ENCODE measurements at places on chromosomes 11 and 22. TPM values are rescaled to one million over a fixed set of nuclear protein-coding genes. Genes with fewer than 3 reads are reported as not detected.

DNA sequence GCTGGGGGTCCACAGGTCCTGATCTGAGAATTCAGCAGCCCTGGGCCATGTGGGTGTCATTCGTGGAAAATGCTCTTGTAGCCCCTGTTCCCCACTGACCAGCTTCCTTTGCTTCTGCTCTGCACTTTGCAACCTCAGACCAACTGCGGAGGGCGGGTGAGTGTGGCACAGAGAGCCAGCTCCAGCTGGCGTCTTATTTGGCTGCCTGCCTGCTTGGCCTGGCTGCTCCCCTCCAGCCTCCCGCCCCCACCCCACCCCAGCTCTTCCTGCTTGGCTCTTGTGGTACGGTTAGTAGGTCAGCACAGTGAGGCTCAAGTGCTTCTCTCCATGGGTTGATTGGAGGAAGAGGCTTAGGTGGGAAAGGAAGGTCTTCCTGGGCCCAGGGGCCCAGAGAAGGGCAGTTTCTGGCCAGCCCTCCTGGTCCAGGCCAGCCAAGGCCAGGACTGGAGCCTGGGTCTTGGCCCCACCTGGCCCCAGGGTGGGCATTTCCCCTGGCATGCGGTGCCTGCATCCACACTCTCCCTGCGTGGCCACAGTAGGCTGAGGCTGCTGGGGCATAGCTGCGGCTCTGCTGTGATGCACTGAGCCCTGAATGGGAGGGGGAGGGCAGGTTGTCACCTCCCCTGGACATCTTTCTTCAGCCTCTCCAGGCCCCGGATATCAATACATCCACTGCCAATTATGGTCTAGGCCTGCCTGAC, 26.5 kb downstream of the MYO7A start:
- no peak for DNase-seq

- DNase-seq = no peak
Measured at GRCh38 chr11:118449316-118449918, 13.1 kb downstream of the KMT2A start.

DNA sequence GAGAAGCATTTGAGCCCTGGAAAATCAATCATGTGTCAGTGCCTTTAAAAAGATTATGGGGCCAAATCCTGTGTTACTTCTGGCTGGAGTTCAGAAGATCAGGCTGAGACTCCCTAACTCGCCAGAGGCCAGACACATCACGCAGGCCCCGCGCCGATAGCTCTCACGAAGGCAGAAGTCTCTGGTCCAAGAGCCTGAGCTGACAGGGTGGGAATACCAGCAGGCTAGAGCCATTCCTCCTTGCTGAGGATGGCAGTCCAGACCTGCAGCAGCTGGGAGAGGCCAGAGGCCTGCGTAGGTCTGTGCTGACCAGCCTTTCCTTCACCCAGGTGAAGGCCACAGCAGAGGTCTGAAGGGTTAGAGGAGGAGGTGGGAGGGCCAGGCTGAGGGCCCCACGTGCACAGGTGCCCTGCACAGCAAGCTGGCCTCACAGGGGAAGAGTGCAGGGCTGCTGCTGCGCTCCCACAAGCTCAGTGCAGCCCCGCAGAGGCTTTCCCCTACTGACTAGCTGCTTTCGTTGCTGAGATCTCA, 52.9 kb downstream of the ST14 start:
- no peak for DNase-seq

- DNase-seq = no peak
Measured at GRCh38 chr11:1195682-1196515, 27.0 kb upstream of the MUC5B start.

DNA sequence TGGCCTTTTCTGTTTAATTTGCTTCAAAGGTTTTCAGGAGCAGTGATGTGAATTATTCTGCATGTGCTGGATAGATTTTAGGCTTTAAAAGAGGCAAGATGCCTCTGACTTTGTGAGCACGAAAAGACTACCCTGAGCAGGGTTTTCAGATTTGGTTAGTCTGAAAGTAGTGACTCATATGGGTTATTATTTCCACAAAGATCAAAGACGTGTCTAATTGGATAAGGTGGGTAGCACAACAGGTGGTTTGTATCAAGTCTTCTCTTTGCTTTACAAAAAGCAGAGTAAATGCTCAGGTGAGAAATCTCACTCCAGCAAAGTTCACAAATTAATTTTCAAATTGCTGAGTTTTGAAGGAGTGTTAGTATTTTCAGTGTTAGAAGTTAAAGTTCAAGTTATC, 37.6 kb upstream of the DBX1 start:
- DNase-seq = no peak

GRCh38 chr22:22840780-22841179, 46.8 kb upstream of the IGLL5 start:
- no peak for DNase-seq

DNA sequence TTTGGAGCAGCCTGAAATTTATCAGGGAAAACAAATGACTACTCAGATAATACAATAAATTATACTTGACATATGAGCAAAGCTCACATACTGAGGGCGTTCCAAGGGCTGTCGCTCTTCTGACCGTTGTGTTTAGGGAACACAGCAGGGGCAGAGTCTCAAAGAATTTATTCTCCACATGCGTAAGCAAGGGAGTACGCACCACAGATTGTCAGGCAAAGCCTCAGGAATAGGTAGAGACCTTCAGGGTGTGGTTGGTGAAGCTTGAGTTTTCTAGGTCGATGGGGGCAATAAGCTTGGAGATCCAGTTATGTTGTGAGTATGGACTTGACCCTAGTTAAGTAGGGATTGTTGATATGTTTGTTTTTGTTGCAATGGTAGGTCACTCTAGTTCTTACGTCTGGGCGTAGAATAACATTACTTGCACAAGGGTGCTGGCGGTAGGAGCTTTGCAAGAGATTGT, 830 bp downstream of the ACAT1 start:
- no peak for DNase-seq

- DNase-seq = no peak
Measured at GRCh38 chr11:35839368-35840161, 104.3 kb upstream of the LDLRAD3 start.

- DNase-seq = no peak
Measured at GRCh38 chr22:28771195-28771791, 1.2 kb upstream of the CCDC117 start.

DNA sequence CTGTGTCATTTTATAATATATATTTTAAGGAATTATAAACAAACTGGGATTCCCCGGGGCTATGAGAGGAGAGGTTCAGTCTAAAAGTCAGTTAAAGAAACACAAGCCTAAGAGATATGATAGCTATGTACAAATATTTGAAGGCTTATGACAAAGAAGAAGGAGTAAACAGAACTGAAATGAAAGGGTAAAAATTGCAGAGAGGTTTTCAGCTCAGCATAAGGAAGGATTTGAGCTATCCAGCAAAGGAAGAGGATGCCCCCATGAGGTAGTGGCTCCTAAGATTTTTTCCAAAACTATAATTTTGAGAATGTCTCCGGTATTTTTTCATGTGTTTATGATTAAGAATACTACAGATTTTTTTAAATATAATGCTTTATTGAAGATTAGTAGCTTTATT, 57.9 kb upstream of the ANGPTL5 start:
- DNase-seq = peak; percentile 43

GRCh38 chr11:23520226-23520960, 660.1 kb upstream of the CCDC179 start:
- no peak for DNase-seq

GRCh38 chr11:127639916-127640315, 639.3 kb upstream of the KIRREL3 start:
- DNase-seq = peak; percentile 12

DNA sequence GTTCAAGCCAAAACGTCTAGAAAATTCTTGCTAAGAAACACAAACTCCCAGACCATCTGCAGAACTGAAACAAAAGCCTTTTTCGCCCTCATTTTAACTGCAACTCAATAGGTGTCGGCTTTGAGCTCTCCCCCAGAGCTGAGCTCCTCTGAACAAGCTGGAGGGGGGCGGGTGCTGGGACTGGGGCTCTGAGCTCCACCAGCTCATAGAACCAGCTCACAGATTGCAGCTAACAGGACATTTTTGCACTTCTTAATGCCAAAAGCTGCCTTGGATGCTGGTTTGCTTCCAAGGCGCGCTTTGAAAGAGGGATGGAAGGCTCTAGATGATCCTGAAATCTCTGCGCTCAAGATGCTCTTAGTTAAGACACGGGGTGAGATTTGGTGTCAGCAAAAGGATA, 6.0 kb upstream of the YWHAH start:
- no peak for DNase-seq

- no peak for DNase-seq
Measured at GRCh38 chr22:20244691-20245576, 23.2 kb downstream of the RTN4R start.

DNA sequence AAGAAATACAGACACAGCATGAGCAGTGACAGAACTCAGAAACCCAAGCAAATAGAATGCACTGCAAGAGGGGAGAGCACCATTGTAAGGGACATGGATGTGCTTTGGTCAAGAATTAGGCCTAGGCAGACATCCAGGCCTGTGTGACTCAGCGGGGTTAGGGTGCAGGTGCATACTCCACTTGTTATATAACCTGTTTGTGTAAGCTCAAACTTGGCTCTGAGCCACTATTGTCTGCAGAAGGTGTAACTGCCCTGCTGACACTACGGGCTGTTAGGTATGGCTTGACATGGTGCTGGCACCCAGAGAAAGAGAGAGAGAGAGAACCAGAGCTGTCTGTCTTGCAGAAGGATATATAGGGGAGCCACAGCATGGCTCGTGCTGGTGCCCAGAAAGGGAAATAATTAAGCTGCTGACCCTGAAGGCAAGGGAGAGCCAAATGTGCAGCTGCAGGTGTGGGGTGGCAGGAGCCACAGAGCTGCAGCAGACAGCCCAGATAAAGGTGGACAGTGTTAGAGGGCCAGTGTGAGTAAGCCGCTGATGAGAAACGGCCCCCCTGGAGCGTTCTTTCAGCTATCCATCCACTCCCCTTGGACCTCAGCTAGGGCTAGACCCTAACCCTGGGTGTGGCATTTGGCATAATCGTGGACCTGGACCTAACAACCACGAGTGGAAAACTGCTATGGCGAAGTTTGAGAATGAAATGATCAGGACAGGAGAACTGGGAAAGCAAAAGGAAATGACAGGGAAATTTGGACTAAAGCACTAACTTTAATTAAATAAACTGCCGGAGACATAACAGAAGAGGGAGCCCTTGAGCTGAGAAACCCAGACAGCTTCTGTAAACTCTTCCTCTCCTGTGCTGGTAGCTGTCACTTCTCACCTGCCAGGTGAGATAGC, 253.0 kb upstream of the CCDC179 start:
- DNase-seq = peak; percentile 63

- peak; percentile 84 for DNase-seq
Measured at GRCh38 chr11:46238967-46239800, 38.3 kb upstream of the CREB3L1 start.

DNA sequence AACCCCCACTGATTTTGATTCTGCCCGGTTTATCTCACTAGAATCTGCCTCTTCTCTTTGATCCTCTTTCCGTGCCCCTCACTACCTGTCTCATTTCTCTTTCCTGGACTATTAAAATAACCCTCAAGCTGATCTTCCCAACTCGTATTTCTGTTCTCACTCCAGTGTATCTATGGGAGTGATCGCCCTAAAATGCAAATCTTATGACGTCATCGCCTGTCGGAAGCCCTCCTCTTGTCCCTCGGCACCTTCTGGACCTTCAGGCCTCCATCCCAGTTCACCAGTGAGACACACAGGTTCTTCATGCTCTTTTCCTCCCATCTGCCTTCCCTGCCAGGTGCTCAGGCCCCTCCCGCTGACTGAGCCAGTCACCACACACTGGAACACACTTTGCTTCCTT, 234.5 kb upstream of the TBCEL start:
- DNase-seq = no peak

DNA sequence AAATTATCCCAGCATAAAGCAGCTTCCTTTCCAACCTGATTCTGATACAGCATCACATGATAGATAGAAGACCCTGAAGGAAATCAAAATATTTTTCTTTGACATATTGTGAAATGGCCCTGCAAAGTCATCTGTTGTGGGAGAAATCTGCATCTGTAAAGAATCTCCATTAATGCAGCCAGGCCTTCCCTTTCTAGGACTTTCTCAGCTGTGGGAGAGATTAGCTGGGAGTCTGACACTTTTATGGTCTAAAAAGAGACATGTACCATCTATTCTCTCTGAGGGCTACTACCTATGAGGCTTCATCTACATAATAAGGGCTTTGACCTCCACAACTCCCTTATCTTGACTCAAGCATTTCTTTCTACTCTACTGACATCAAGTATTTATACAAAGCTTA, 238.1 kb downstream of the SWAP70 start:
- DNase-seq = no peak

DNA sequence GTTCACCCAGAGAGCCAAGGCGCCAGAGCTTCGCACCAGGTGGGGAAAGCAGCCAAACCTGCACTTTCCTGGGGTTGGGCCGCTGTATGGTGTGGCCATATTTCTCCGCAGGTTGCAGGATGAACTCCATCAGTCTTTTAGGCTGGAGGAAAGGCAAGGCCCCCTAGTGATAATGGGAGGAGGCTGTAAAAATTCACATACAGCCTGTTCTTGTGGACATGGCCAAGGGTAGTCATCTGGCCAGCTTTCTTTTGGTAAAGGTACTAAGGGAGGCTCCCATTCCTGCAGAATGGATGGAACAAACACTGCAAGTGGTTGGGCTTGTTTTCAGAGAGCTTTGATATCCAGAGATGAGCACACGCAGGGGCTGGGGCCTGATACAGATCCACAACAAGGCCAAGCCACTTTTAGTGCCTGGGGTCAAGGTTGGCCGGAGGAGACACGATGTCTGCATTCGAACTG, 29.6 kb downstream of the C22orf31 start:
- no peak for DNase-seq

- no peak for DNase-seq
Measured at GRCh38 chr11:74627381-74627780, 35.0 kb downstream of the POLD3 start.

- peak; percentile 54 for DNase-seq
Measured at GRCh38 chr11:47186700-47187695, 764 bp upstream of the PACSIN3 start.

- peak; percentile 11 for DNase-seq
Measured at GRCh38 chr11:50174189-50174588, 141.5 kb downstream of the OR4C45 start.

- DNase-seq = no peak
Measured at GRCh38 chr22:46414704-46415103, 79.2 kb downstream of the TRMU start.

GRCh38 chr11:62233730-62234129, 8.3 kb upstream of the SCGB1D2 start:
- DNase-seq = no peak

DNA sequence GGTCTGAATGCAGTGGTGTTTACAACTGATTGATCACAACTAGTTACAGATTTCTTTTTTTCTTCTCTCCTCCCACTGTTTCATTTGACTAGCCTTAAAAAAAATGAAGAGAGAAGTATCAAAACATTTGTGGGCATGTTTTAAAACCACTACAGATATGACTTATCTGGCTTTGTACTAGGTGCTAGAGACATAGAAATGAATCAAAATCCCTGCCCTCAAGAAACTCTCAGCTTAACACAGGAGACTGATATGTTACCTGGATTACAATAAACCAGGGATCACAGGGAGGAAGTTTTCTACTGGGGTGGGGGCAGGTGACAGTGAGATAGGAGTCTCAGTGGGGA, 25.2 kb upstream of the CTR9 start:
- no peak for DNase-seq

Gene TRIM3
- 14.2 TPM for total RNA-seq

Gene SLC1A2
- total RNA-seq = 0.56 TPM

Gene LUZP2
- 2.0 TPM for total RNA-seq

Gene OR51M1
- total RNA-seq = 0.56 TPM

Gene SCUBE2
- 0.72 TPM for total RNA-seq

Gene UBE4A
- 71.1 TPM for total RNA-seq

Data from IMR-90 (cell line).